ENCODE measurements at places on chromosomes 12 and 14.

GRCh38 chr12:93751864-93752610 is 74.9 kb downstream of the CRADD start:
- DNase-seq, result no peak

- DNase-seq, result no peak
These were observed 36.2 kb downstream of the PAPOLA start for GRCh38 chr14:96538097-96538989.

DNA sequence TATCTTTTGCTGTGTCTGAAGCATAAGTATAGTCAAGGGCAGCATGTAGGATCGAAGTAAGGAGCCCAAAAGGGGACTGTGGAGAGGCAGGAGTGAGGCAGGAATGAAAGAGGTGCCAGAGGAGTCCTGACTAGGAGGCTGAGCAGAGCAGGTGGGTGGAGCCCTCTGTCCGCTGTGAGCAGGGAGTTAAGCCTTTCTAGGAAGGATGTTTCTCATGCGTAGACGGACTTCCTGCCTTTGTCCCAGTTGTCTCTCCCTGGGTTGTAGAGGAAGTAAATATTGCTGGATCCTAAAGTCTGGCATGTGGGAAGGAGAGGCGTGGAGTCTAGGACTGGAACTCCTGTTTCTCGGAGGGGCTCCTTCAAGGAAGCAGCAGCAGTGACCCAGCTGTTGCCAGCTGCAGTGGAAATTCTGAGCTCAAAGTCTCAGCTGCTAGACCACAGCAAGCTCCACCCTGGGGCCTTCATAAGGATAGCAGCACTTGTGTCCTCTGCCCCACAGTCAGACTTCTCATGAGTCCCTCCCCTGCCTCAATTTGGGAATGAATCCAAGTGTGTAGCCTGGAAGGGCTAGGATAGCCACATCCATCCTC is 44.0 kb downstream of the RBMS2 start:
- DNase-seq, result peak; percentile 61

DNA sequence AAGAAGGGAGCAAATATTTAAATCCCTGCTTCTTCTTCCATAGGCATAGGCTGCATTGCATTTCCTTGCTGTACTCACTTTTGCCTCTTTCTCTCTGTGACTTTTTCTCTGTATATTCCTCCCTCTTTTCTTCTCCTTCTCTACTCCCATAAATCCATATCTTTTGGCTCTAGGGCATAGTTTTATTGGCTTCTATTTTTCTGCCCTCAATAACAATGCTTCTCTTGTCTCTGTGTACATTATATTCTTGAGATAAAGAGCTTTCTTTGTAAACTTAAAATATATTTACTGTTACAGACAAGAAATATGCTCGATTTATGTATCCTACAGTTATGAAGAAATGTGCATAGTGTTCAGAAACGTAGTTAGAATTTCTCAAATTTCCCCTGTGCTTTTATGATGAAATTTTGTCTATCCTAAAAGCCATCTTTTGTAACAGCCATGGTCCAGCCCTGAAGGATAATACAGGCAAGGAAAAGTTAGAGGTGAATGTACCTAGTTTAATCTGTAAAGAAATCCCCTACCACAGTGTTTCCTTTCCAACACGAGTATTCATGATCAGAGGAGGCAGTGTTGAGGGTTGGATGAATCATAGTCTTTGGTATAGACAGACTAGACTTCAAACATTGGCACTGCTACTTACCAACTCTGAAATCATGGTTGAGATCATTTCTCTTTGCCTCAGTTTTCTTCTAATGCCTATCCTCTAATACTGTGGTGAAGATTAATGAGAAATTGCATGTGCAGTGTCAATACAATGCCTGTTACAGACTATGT is 173.3 kb upstream of the FAR2 start:
- DNase-seq, result no peak

DNA sequence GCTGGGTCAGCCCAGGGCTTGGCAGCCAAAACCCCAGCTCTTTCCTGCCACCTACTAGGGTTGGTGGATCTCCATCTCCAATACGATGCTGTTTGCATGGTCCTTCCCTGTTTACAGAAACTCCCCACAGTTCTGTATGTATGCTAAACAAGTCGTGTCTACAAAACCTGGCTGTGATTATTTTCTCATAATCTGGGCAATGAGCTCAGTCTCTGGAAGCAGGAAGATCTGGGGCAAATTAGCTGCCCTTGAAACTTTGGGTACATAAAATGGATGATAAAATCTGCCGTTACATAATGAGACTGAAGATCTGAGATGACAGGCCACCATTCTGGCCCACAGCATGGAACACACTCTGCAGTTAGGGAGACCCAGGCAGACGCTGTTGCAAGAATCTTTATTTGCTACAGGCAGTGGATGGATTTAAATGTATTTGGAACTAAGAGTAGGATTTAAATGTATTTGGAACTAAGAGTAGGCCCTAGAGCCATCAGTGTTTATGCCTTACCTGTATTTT is 31.7 kb downstream of the ACADS start:
- no peak for DNase-seq
